ENCODE measurements at places on chromosomes 4 and X.

- no peak for DNase-seq
Measured at GRCh38 chr4:26916195-26916594, 55.6 kb downstream of the STIM2 start.

- no peak for DNase-seq
Measured at GRCh38 chr4:45475548-45475947, 648.3 kb downstream of the GABRG1 start.

- no peak for DNase-seq
Measured at GRCh38 chr4:152513078-152513477, 22.8 kb downstream of the FBXW7 start.

DNA sequence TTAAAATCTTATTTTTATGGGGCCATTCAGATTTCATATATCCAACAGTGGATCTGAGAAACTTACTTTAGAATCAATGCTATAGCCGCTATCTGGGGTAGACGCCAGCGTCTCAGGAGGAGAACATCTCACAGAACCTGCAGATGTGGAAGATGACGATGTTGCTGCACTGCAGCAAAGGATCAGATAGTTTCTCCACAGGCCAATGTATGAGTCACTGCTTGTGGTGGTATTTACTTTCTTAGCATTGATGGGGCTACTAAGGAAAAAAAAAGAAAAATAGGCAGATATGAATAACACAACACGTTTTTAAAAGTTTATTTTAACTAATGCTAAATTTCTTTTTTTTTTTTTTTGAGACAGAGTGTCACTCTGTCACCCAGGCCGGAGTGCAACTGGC lies 85.9 kb downstream of the ZAR1 start:
- no peak for DNase-seq

DNA sequence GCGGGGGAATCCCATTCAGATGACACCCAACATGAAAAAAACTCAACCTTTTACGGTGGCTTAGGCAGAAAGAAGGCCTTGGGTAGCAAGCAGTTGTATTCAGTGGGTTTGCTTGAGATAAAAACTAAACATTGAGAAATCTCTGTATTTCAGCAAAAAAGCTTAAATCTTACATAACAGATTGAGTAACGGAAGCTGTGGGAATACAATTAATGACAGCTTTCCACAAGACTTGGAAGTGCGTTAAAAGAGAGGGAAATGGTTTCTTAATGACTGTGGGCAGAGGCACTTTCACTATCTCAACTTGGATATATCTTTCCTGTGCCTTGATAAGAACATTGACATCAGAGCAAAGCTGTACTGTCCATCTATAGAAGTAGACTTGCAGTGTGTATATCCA lies 418.5 kb upstream of the HS3ST1 start:
- DNase-seq, result no peak

DNA sequence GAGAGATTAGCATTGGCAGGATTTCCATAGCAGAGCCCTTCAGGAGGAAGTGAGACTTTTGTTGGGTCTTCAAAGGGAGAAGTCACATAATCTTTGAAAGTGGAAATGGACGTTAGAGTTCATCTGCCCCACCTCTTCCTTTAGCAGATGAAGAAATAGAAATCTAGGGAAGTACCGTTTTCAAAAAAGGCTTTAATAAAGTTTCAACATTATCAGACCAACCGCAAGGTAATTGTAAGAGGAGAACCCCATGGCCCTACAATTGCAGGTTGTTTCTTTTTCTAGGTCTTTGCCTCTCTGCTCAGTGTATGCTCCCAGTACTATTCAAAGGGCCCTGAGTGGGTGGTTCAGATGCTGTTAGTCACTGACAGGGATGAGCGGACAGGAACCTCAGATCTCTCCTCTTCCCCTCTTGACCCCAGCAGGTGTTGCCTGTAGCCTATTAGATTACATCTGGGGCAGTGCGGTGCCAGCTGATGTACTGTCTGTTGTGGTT lies 48.6 kb upstream of the AP1S2 start:
- DNase-seq, result no peak

- peak; percentile 7 for DNase-seq
Measured at GRCh38 chr4:149825336-149825735, 9.7 kb upstream of the IQCM start.
